ENCODE measurements at places on chromosomes 5 and 9.

- DNase-seq = peak; percentile 53
Observed at GRCh38 chr5:171405615-171406014, 13.8 kb upstream of the FGF18 start.

GRCh38 chr5:60376860-60377259 is 323.1 kb downstream of the DEPDC1B start:
- DNase-seq = no peak

GRCh38 chr9:2419347-2419746 is 202.2 kb upstream of the VLDLR start:
- no peak for DNase-seq

DNA sequence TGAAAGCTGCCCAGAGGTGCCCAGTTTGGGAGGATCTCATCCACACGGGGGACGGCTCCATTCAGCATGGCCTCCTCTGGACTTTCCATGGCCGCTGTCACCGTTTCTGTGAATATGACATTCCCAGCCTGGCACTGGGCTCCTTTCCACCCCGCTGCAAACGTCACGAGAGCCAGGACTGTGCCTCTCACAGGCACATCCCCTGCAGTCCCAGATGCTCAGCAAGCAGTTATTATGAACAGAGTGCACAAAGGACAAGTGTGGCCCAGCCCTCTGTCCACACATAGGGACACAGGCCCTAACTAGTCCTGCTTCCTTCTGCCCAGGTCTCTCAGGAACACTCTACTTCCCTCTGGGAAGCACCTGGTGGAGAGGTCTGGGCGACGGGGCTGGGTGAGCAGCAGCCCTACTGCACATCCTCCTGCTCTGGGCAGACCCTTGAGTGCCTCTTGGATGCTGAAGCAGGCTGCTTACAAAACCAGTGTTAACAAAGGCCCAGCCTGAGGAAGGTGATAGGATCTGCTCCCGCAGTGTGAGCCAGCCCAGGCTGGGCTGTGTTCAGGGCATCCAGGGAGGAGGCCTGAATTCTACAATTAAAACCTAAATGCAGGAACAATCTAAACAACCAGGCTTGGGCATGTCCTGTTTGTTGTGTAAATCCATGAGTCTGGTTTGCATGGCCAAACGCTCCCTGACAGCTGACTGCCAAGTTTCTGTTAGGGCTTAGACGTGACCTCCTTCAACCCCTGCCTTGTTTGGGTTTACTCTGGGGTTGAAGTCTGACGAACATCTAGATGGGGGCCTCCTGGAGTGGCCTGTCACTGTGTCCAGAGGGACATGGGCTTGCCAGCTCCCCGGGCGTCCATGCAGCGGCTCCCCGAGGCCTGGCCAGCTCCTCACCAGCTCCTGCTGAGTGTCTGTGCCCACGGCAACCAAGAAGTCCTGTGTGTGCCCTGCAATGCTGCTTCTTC is 269.8 kb downstream of the GADD45G start:
- DNase-seq = no peak

DNA sequence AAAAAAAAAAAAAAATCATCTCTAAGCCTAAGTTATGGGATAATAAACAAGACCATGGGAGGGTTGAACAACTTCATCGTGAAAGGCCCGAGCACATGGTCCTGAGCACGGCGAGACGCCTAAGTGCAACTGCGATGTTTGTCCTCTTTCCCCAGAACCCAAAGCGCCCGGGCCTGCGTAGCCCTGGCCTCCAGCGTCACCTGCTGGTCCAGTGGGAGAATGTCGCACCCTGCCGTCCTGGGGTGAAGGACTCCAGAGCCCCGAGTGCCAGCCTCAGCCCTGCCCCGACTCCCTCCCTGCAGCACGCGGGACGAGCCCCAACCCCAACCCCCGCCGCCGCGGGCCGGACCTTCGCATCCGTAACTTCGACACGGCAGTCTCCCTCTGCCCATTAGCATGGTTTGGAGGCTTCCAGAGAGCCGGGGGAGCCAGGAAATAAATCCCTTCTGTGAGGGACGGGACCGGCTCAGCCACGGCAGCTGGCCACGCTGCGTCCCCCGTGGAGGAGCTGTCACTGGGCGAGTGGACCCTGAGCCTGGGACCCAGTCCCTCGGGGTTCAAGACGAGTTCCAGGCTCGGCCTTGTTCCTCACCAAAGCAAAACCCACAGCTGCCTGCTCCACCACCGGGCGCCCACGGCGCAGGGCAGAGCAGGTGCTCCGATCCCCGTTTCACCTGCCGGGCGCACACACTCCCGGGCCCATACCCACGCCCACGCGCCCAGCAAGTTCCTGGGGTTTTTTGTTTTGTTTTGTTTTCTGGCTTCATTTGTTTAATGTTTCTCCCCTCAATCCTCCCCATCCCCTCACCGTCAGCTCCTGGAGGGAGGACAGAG is 132.5 kb upstream of the HAND1 start:
- peak; percentile 70 for DNase-seq

- no peak for DNase-seq
Observed at GRCh38 chr5:157594257-157594656, 18.7 kb upstream of the ADAM19 start.

GRCh38 chr5:74502479-74502950 is 138.0 kb downstream of the ENC1 start:
- no peak for DNase-seq

GRCh38 chr5:80600943-80601693 is 31.0 kb upstream of the ANKRD34B start:
- no peak for DNase-seq

DNA sequence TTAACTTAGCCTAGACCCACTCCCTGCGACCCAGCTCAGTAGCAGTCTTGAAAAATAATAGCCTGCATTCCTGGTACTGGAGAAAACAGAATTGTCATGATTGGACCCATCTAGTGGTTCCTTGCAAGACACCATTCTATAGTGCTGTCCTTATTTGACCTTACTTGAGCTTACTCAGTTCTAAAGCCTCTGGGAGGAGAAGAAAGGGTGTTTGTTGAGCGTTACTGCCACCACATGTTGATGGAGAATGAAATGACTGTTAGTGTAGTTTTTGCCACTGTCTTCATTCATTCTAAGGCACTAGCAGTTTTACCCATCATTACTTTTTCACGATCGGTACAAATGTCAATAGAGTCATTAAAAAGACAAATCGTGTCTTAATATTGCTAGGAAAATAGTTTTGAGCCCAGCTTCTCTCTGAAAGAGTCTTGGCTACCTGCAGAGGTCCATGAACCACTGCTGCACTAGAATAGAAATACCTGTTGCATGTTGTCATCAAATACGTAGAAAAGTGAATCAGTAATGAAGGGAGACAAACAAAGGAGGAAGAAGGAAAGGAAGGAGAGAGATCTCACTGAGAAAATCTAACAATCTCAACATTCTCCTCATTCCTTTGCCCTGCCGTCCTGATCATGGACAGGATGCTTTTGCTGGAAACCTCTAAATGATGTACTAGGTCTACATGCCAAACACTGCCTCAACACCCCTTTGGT is 96.0 kb downstream of the LIX1 start:
- peak; percentile 5 for DNase-seq

GRCh38 chr5:178786859-178787499 is 56.5 kb upstream of the ZNF354A start:
- DNase-seq = peak; percentile 9

- DNase-seq = no peak
Observed at GRCh38 chr5:168778536-168778935, 199.4 kb upstream of the PANK3 start.

DNA sequence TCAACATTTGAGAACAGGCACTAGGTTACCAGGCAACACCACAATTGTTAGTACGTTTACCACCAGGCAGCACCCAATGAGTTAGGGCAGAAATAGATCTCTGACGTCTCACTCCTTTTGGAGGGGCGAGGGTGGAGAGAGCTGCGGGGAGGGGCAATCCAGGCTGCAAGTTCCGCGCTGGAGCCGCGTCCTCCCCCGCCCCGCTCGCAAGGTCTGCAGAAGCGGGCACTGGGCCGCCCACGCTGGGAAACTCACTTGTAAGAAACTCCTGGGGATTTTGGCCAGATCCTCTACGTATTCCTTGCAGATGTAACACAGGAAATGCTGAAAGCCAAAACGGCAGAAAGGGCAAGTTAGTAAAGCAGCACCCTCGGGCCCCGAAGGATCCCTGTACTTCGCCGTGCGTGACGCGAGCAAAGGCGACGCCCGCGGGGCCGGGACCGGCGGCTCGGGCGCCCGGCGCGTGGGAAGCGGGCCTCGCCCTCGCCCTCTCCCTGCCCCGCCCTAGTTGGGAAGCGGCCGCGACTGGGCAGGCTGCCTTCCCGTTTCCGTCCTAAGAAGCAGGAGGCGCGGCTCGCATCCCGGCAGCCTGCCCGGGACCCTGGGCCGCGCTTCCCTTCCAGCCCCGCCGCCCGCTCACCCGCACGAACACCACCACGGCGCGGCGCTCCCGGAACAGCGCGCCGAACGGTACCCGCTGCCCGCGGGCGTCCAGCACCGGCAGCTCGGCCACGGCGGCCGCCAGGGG is 493 bp downstream of the PRXL2C start:
- peak; percentile 95 for DNase-seq

GRCh38 chr5:33800241-33800950 is 91.4 kb downstream of the ADAMTS12 start:
- peak; percentile 27 for DNase-seq
